ENCODE measurements at places on chromosomes 5 and 9.
A peak's percentile ranks its signal among the peaks of the same experiment; 100 is the strongest.

DNA sequence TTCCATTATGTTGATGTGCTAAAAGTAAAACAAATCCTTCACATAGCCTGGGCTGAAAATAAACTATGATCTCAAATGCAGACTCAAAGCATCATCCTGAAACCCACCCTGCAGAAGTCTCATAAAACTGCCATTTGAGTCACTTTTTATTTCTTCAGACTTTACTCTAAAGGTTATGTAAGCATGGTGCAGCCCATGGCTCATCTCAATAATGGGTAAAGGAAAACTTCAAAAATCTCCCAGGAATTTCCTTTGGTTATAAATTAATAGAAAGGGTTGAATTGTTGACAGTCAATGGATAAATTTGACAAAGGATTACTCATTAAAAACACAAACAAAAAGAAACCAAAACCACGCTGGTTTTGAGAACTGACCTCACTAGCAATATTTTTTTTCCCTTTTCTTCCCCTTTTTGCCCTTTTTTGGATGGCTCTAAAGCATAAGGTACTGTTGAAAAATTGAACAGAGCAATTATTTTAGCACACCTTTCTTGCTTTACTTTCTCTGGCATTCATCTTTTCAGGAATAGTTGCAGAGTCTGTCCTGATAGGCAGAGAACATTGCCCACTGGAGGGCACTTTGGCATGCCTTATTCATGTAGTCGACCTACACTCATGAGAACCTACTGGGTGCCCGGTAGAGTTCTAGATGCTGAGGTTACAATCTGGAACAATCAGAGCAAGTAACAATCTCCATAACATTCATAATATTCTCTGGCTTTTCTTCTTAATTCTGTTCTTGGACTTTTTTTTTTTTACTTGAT, 191.4 kb downstream of the TMEM167A start:
- DNase-seq: no peak

DNA sequence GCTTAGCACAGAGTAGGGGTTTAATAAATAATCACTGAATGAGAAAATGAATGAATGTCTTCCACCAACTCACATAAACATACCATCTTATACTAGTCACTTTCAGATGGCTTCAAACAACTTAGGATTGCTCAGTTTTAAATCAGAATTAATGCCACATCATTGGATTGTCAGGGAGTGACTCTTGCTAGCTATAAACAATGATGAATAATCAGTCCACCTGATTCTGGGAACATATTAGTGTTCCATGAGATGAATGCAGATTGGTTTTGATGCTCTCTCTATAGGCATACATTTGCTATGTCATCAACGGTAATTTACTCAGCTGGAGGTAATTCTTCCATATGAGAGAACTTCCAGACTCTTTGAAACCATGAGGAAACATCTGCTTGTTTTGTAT, 97.4 kb downstream of the CDH9 start:
- DNase-seq: no peak

DNA sequence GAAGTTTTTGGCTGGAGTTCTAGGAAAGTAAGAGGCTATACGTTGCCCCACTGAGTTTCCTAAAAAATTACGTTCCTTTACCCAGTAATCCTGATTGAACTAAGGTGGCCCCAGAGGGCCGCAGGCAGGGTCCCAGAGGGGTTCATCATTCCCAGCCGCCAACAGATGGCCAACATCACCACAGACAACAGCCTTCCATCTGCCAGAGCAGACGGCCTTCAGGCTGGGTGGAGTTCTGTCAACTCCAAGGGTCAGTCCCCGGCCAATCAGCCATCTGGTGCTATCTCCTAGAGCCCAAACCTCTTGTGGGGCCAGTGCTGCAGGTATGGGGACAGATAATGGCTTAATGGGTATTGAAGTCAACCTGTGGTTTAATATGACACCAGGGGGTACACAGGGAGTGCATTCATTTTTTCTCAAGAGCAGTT, 30.4 kb downstream of the TBC1D2 start:
- no peak for DNase-seq

- DNase-seq: no peak
Measured at GRCh38 chr9:16771356-16771755, 99.1 kb downstream of the BNC2 start.

DNA sequence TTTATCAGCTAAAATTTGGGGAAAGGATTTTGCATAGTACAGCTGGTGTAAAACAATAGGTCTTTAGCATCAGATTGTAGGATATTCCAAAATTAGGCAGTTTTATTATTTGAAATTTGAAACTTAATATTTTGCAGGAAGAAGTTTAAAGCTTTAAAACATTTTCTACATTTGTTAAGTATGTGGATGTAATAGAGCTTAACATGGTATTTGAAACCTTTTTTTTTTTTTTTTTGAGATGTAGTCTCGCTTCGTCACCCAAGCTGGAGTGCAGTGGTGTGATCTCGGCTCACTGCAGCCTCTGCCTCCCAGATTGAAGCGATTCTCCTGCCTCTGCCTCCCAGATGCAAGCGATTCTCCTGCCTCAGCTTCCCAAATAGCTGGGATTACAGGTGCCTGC, 2.9 kb downstream of the DENND4C start:
- DNase-seq: no peak

DNA sequence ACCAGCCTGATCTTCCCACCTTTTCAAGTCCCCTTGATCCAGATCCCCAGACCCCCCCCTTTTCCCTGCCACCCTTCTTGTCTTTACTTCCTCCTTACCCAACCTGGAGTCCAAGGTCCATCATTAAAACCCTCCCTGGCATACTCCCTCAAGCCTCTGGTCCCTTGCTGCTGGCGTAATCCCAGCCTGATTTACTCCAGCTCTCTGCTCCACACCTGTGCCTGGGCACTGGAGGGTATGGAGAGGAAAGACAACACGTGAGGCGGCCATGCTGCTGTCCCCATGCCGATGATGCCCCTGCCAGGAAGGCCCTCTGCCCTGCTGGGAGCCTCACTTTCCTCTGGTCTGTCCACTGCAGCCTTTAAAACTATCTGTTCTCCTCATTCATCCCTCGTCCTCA, 5.1 kb downstream of the B4GALT7 start:
- DNase-seq: no peak

DNA sequence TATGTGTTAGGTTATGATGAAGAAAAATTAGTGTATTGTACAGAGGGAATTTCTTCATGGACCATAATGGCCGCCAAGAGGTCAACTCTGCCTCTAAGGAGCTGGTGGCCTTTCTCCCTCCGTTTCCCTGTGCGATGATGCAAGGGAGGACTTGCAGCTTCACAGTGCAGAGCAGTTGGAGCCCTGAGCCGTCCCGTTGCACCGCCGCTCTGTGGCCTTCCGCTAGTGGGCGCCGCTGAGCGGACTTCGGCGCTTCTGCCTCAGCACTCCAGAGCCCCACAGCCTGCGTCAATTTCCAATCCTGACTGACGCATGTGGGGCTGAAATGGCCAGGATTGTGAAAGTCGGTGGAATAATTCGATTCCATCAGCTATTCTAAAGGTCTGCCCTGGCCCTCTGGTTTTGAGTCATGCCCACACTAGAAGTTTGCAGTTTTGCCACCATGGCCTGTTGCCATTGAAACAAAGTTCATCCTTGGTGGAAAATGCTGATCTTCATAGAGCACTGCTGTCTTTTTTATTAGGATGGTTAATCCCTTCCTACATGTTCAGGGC, 22.7 kb upstream of the LECT2 start:
- peak; percentile 7 for DNase-seq

Measured in GM18507 (cell line).